Endothelial cell (in vitro differentiated cells): ENCODE measurements at places on chromosomes 7 and 10. TPM values are rescaled to one million over a fixed set of nuclear protein-coding genes. Genes with fewer than 3 reads are reported as not detected.

The HKDC1 gene
- 0.31 TPM for total RNA-seq

The A1CF gene
- not detected for total RNA-seq

The CDHR3 gene
- total RNA-seq: 10.6 TPM

The CACNA2D1 gene
- 20.7 TPM for total RNA-seq

The AKR1E2 gene
- 6.2 TPM for total RNA-seq

DNA sequence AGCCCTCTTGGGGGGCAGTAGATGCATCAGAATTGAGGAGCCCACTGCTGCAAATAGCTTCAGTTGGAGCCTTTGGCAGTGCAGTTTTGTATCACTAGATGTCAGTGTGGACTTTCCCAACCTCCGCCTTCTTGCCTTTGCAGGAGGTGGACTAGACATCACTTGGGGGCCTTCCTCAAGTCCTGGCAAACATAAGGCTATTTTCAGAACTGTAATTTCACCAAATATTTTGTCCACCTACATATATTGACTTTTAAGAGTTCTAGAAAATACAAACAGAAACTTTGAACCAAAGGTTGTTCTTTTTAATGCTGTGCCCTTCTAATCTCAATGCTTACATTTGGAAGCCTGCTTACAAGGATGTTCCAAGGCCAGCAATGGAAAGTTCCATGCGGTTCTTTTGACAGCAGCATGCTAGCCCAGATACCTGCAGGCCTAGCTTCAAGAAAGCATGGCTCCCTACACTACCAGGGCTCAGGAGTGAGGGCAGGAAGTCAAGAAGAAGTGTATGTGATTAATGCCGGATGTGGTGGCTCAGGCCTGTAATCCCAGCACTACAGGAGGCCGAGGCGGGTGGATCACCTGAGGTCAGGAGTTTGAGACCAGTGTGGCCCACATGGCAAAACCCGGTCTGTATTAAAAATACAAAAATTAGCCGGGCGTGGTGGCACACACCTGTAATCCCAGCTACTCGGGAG, 8.0 kb upstream of the ZNRF2 start:
- H3K36me3 ChIP-seq: no peaks in the 10 kb centered on the region
- H3K4me1 ChIP-seq: no peaks in the 10 kb centered on the region
- no peak overlapping the region for H3K27ac ChIP-seq

DNA sequence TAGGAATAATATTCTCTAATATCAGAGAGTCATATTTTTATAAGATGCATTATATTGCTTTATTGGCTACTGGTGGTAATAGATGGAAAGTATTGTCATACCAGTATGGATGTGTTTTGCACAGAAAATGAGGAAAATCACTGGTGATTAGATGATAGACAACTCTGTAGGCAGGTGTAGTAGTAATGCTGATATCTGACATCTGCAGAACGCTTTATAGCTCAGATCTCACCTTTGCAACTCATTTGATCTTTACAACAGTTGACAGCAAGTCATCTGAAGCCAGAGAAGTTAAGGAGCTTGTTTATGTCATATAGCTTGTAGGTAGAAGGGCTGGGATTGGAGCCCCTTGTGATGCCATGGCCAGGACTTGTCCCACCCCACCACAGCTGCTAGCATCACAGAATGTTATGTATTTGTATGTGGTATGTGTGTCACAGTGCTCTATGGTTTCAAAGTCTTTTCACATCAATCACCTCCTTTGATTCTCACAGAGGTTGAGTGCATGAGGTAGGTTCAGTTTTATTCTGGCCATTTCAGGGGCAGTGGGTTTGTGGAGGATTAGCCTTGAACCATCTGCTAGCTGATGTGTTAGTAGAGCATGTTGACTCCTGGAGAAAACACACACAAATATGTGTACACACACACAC, 140.0 kb downstream of the SORCS3 start:
- H3K4me3 ChIP-seq: no peak overlapping the region
- no peak for DNase-seq
- no peaks in the 10 kb centered on the region for H3K36me3 ChIP-seq
- no peak overlapping the region for H3K27ac ChIP-seq
- no peaks in the 10 kb centered on the region for H3K4me1 ChIP-seq
- no peaks in the 10 kb centered on the region for H3K27me3 ChIP-seq

GRCh38 chr7:134368851-134369544, 52.3 kb upstream of the SLC35B4 start:
- H3K27me3 ChIP-seq: no peaks in the 10 kb centered on the region
- H3K27ac ChIP-seq: no peak overlapping the region
- no peak overlapping the region for H3K4me3 ChIP-seq

DNA sequence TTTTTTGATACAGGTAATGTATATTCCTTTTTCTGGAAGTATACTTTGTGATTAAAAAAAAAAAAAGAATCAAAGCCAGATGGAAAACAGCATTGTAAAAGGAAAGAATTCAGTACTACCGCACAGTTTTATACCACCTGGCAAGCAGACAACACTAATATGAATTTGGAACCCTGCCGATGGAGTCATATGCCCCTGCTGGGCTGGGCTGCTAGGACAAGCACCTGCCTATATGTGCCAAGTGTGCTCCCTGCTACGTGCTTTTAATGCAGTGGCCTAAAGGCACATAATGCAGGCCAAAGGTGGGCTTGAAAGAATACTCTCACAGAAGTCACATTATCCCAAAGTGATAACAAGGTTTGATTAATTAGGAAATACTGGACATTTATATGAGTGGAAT, 29.8 kb upstream of the WAC start:
- peaks cover 6% of the 10 kb centered on the region for H3K4me1 ChIP-seq
- H3K27ac ChIP-seq: no peak overlapping the region
- H3K4me3 ChIP-seq: no peak overlapping the region
- no peak for DNase-seq
- H3K27me3 ChIP-seq: no peaks in the 10 kb centered on the region

DNA sequence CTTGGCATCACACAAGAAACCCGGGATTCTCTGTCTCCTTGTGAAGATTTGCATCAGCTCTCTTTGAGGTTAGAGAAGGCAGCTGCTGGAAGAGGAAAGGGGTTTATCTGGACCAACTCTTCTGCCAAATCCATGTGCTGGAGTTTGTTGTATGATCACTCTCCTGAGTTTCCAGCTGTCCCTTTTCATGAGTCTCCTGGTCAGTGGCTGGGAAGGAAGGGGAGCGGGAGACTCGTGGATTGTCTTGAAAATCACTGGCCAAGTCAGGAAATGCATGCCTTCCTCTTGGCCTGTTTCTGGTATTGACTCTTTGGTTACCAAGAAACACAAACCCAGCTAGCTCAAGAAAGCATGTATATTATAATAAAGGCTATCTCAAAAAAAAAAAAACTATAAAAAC, 38.8 kb downstream of the TACR2 start:
- DNase-seq: peak; percentile 55
- H3K27me3 ChIP-seq: peaks cover 12% of the 10 kb centered on the region
- H3K27ac ChIP-seq: peak overlapping the region; percentile 99
- peaks cover 45% of the 10 kb centered on the region for H3K4me1 ChIP-seq
- peak overlapping the region; percentile 68 for H3K4me3 ChIP-seq

GRCh38 chr10:10350050-10350449, 667.6 kb upstream of the CELF2 start:
- H3K36me3 ChIP-seq: no peaks in the 10 kb centered on the region
- H3K27ac ChIP-seq: no peak overlapping the region
- no peak overlapping the region for H3K4me3 ChIP-seq
- H3K4me1 ChIP-seq: no peaks in the 10 kb centered on the region
- no peak for DNase-seq

DNA sequence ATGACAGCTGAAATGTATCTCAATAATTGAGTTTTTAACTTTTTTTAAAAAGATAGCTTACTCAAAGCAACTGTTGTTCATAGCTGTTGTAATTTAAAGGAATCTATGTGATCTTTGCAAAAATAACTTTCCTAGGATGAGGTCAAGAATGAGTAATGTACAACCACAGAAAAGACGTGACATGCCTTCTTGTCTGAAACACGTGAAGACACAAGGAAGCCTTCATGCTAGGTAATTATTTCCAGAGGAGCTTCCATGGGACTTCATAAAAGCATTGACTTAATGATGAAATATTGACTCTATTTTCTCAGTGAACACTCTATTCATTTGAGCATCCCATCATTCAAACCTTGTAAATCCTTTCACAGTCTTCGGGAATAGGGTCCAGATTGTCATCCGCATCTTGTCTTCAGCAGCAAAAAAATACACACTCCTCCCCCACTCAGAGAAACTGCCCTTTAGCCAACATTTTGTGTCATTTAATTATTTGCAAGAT, 528.0 kb downstream of the NRG3 start:
- H3K27ac ChIP-seq: no peak overlapping the region
- no peaks in the 10 kb centered on the region for H3K27me3 ChIP-seq
- no peaks in the 10 kb centered on the region for H3K36me3 ChIP-seq
- no peak overlapping the region for H3K4me3 ChIP-seq
- H3K4me1 ChIP-seq: no peaks in the 10 kb centered on the region
- no peak for DNase-seq

DNA sequence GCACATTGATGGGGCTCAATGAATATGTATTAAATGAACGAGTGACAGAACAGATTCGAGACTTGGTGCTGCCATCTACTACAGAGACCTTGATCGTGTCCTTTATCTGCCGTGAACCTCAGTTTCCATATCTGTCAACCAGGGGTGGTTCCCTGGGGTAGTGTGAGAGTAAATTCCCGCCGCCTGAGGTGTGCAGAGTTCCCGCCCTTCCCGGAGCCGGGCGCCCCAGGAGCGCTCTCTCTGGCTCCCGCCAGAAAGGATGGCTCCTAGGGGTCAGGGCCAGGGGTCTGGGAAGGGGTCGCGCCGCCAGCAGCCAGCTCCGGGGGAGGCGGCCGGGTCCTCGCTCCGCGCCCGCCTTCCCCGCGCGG, 333 bp upstream of the PLCE1 start:
- H3K36me3 ChIP-seq: peaks cover 5% of the 10 kb centered on the region
- peak overlapping the region; percentile 84 for H3K4me3 ChIP-seq
- H3K27me3 ChIP-seq: peaks cover 15% of the 10 kb centered on the region
- H3K27ac ChIP-seq: no peak overlapping the region

DNA sequence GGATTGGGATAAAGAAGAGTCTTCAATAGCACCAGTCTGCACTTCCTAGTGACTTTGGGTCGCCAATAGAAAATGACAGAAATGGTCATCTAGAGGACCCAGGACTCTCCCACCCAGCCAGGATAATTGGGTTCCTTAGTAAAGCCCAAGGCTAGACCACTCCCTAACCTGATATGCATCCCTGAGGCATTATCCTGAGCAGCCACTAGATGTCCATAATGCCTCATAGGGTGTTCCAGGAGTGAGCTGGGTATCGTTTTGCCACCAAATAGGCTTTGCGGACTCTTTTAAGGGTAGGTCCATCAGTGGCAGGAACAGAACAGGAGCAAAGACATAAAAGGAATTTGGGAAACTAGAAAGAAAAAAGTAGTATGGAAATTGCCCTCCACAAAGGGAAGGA, 4.5 kb upstream of the LRRC4 start:
- H3K36me3 ChIP-seq: peaks cover 15% of the 10 kb centered on the region
- DNase-seq: no peak
- peaks cover 7% of the 10 kb centered on the region for H3K27me3 ChIP-seq
- H3K4me3 ChIP-seq: no peak overlapping the region
- no peak overlapping the region for H3K27ac ChIP-seq

DNA sequence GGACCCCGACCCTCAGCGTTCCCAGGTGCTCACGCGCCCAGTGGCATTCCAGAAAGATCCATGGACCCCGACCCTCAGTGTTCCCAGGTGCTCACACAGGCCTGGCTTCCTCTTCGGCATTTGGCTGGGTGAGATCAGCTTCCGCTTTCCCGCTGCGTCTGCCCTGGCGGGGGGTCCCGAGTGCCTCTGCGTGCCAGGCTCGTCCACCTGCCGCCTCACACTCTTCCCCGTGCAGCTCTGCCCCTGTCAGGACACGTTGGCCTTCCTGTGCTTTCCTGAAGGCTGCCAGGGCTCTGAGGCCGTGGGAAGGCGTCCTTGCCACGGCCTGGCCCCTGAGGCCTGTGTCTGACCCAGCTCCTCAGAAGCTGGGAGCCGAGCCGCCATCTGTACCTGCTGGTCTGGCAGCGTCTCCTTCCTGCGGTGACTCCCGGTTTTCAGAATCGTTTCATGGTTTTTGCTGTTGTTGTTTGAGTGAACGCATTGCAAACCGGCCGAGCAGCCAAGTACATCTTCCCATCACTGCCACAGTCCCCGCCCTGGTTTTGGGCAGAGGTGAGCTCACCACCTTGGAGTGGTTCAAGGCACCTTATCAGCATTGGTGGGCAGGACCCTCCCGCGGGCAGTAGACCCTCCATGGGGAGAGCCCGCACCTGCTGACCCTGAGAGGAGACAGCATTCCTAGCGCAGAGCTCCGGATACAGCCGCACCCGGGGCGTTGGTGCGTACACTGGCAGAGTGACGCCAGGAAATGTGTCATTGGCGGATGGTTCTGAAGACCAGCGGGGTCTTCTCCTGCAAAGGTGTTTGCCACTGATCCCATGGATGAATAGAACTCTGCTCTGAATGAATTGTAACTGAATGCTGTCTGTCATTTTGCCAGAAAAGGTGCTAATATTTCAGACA, 17.4 kb downstream of the NKX6-2 start:
- H3K27ac ChIP-seq: no peak overlapping the region
- DNase-seq: no peak
- H3K4me3 ChIP-seq: peak overlapping the region; percentile 37
- H3K27me3 ChIP-seq: peaks cover 8% of the 10 kb centered on the region
- H3K4me1 ChIP-seq: no peaks in the 10 kb centered on the region

DNA sequence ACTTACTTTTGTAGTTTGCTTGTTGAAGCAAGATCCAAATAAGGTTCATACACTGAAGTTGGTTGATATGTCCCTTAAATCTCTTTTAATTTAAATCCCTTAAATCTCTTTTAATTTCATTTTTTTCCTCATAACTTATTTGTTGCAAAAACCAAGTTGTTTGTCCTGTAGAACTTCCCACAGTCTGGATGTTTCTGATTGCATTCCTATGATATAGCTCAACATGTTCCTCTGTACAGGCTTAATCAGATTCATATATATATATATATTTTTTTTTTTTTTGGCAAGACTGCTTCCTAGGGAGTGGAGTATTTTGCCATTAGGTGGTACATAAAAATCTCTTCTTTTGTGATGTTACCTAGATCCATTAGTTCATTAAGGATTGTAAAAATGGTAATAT, 174.9 kb upstream of the MKLN1 start:
- no peak overlapping the region for H3K27ac ChIP-seq
- no peaks in the 10 kb centered on the region for H3K27me3 ChIP-seq
- H3K36me3 ChIP-seq: no peaks in the 10 kb centered on the region
- no peak overlapping the region for H3K4me3 ChIP-seq
- no peak for DNase-seq

GRCh38 chr10:98269435-98269912, 1.5 kb upstream of the LOXL4 start:
- DNase-seq: no peak
- H3K36me3 ChIP-seq: peaks cover 6% of the 10 kb centered on the region
- H3K4me1 ChIP-seq: peaks cover 28% of the 10 kb centered on the region
- H3K27me3 ChIP-seq: peaks cover 13% of the 10 kb centered on the region
- no peak overlapping the region for H3K27ac ChIP-seq

GRCh38 chr7:48285373-48285772, 114.1 kb downstream of the ABCA13 start:
- no peak for DNase-seq
- no peak overlapping the region for H3K27ac ChIP-seq
- no peaks in the 10 kb centered on the region for H3K36me3 ChIP-seq
- H3K4me3 ChIP-seq: no peak overlapping the region
- H3K4me1 ChIP-seq: peaks cover 4% of the 10 kb centered on the region
